Stimulated activated CD8-positive, alpha-beta memory T cell treated with anti-CD3 and anti-CD28 coated beads, Interleukin-12 subunit alpha, Interleukin-12 subunit beta, amount 100 ng/mL, for 4 hours (primary cell): ENCODE measurements at places on chromosomes 6 and 20.

GRCh38 chr6:75893058-75893775 lies 144.2 kb downstream of the MYO6 start:
- no peak for DNase-seq

DNA sequence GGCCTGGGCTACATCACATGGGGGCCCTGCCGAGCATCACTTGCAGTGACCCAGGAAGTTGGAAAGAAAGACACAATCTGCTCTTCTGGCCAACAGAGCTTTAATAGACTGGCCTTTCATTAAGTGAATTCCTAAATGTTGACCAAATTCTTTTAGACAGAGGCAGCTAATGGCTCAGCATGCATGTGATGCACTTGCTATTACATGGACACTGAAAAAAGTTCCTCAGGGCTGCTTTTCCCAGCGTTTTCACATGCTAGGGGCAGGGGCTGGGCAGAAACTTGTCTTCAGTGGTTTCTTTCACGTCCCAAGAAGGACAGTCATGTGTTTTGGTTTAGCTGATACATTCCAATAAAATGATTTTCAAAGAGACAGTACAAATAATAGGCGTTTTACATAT lies 651.0 kb upstream of the SLC35B3 start:
- DNase-seq: no peak

- no peak for DNase-seq
Observed at GRCh38 chr6:157249826-157250225, 73.5 kb downstream of the TMEM242 start.

DNA sequence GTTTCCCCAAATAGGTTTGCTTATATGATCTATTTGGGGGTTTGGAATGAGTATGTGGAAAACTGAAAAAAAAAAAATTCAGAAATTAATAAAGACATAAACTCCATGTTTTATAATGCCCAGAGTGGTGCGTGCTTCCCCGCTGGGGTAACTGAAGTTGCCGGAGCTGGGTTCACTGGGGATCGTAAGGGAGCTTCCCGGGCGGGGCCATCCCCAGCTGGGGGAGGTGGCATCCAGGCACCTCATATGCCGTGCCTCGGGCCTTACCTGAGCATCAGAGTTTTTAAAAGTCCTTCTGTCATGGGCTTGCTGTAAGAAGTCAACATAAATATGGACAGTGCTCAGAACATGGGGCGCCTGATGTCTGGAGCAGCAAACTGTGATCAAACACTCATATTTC lies 17.9 kb upstream of the RAMACL start:
- no peak for DNase-seq

- no peak for DNase-seq
Observed at GRCh38 chr6:65964261-65964660, 257.2 kb upstream of the EYS start.

DNA sequence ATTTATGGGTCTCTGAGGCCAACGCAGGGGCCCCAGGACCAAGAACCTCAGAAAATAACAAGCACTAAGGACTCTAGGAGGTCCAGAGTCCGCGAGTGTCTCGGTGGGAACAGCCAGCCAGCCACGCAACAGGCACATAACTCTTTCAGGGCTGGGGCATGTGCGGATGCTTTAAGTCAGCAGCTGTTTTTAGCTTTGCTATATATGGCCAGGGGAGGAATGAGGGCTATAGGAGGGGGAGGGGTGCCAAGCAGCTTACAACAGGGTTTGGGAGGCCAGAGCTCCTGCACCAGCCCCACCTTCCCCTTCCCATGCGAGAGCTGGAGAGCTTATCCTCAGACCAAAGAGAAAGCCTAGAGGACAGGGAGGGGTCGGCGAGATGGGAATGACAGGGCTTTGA lies 6.2 kb downstream of the JPH2 start:
- no peak for DNase-seq

DNA sequence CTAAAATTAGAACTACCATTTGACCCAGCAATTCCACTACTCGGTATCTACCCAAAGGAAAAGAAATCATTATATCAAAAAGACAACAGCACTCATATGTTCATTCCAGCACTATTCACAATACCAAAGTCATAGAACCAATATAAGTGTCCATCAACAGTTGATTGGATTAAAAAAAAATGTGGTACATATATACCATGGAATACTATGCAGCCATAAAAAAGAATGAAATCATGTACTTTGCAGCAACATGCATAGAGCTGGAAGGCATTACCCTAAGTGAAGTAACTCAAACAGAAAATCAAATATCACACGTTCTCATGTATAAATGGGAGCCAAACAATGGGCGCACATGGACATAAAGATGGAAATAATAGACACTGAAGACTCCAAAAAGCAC lies 163.3 kb downstream of the DST start:
- DNase-seq: no peak

DNA sequence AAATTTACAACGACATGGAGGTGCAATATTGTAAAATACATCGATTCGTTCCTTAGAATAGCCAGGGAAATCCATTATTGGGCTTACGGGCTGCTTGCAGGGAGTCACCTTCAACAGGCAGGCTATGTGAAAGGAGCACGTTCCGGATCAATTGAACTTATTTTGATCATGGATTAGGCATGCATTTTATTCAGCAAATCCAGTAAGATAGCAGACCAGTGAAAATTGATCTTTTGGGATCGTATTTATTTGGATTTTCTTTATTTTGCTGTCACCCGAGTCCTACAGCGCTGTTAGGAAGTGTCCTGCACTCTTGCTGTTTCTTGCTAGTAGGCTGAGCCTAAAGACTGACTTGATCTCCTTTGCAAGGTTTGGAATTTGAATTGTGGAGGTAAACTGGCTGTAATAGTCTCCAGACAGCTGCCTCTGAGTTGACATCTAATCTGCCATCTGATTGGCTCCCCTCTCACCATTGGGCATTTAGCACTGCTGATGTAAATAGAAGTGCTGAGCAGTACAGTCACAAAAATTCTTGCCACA lies 3.0 kb downstream of the ARID1B start:
- DNase-seq: no peak

DNA sequence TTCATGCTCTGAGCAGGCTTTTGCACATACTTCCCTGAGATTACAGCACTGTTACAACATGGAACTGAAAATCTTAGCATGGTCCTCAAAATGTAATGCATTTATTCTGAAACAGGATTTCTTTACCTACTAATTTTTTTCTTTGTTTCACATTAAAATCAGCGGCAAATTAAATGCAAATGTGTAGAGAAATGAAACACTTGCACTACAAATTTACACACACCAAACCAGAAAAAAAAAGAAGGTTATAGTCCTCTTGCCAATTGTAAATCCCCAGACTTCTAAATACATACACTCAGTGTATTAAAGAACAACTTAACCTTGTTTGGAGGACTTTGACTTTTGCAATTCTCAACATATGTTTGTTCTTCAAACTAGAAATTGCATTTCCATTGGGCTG lies 210.9 kb upstream of the TBX18 start:
- no peak for DNase-seq

- no peak for DNase-seq
Observed at GRCh38 chr20:49786668-49787370, 25.8 kb upstream of the SLC9A8 start.

GRCh38 chr6:71476872-71477271 lies 188.3 kb downstream of the OGFRL1 start:
- no peak for DNase-seq

DNA sequence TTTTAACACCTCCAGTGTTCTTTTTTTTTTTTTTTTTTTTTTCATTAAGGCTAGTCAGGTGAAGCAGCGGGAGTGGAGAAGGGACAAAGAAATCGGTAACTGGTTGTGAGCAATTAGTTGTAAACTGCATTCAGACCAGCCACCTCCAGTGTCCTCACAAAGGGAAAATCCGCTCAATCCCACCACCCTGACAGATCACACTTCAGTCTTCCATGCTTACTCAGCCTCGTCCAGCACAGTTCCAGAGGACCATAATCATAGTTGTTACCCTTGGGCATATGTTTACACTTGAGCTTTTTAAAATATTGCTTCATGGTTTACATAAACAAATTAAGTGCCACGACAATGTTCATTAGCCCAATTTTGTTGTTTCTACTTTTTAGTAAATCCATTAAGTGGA lies 10.2 kb downstream of the DYNLRB1 start:
- no peak for DNase-seq

GRCh38 chr6:78561015-78561414 lies 306.3 kb upstream of the IRAK1BP1 start:
- DNase-seq: no peak

GRCh38 chr20:57169162-57169561 lies 97.3 kb downstream of the BMP7 start:
- DNase-seq: no peak

- no peak for DNase-seq
Observed at GRCh38 chr6:69796073-69796641, 653 bp downstream of the LMBRD1 start.

GRCh38 chr6:110181131-110182030 lies 1.2 kb downstream of the CDC40 start:
- DNase-seq: no peak

DNA sequence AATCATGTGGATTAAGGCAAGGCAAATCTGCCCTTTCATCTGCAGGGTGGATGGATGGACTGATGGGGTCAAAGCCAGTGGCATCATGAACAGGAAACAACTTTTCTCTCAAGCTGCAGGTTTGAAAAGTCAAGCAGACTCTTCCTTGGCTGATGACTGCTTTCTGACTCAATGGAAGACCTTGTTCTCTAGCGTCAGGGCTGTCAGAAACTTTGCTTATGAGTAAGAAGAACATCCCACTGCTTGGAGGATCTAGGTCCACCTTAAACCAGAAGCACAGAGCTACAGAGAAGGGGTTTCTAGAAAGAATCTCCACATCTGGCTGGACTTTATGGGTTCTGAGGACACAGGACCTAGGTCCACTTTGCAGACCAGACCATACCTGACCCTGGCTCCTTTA lies 36.3 kb upstream of the CST5 start:
- DNase-seq: no peak

DNA sequence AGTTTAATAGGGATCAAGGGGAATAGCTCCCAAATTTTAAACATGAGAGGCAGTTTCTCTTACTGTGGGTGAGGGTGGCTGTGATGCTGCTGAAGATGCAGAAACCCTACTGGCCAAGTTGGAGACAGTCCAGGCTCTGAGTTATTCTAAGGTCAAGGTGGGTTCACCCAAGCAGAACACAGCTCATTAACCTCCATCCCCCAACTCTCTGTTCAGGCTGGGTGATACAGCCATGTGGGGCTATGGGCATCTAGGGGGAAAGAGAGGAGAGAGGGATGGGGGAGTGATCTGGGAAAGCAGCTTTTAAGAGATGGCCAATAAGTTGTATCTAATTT lies 18.9 kb upstream of the TRAM2 start:
- DNase-seq: no peak

DNA sequence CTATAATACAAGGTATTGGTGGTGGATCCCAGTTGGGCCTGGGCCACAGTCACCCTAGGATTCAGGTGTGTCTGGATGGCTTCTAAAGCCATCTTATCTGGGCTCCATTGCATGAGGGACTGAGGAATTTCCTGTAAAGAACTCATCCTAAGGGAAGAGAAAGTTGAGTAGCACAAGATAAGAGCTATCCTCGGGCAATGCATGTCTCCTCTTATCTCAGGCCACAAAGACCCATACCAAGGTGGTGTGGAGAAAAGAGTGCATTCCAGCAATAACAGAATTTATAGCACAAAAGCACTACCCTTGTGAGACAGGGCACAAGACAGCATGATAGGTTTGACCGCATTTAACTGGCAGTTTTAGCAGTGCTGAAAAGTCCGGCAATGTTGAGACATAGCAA lies 14.3 kb upstream of the MTRF1L start:
- no peak for DNase-seq

DNA sequence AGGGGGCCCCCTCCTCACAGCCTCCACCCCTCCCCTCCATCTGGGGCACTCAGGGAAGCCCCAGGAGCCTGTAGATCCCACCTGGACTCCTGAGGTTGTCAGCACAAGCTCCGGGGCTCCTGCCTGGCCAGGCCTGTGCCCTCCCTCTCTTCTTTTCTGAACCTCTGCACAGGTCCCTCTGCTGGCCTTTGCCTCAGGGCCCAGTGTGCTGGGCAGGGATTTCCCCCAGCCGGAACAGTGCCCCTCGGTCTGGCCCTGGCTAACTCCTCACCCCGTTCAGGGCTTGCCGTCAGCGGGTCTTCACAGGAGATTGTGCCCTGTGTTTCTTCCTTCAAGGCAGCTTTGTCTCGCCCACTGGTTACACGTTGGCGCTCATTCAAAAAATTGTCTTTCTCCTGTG lies 64.9 kb downstream of the SYNDIG1 start:
- no peak for DNase-seq

DNA sequence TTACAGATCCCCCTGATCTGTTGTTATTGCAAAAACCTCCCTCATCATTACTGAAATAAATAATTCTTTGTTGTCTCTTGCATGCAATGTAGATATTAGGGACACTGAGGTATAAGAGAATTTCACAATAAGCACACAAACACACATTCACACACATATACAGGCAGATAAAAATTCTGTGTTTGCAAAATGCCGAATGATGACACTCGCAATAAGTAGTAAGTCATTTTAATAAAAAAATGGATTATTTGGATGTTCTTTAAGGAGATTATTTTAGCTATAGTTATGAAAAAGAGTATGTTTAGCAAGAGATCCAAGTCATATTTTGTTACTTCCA lies 13.6 kb downstream of the DEFB114 start:
- DNase-seq: no peak

- DNase-seq: no peak
Observed at GRCh38 chr6:166286839-166287271, 21.3 kb downstream of the PRR18 start.

DNA sequence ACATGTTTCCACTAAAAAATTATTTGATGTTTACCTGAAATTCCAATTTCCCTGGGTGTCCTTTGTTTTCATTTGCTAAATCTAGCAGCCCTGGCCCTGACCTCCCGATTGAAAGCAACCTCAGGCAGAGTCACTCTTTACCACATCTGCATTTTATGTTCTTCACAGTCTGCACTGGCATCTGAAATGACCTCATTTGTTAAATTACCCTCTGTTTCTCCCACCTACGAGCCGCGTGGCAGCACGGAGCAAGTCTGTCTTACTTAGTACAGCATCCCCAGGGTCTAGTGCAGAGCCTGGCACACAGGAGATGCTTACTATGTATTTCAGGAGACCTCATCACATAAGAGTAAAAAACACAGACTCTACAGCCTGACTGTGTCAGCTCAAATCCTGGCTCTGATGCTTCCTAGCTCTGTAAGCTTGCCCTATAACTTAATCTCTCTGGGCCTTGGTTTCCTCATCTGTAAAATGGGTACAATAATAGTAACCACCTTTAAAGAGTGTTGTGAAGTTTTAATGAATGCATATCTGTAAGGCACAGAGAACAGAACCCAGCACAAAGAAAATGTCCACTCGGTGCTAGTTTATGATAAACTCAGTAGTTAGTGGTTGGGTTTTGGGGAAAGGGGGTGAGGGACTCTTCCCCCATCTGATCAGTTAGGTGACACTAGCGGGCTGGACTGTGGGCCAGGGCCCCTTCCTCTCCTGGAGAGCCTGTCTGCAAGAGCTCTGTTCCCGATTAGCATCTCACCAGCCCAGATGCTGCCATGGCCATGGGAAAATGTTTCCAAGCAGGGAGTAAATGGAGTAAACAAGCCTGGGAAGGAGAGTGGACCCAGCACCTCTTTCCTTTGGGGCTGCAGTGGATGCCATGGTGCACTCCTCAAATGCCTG lies 88.2 kb downstream of the PREX1 start:
- DNase-seq: no peak
